ENCODE measurements at places on chromosomes 4 and X.

DNA sequence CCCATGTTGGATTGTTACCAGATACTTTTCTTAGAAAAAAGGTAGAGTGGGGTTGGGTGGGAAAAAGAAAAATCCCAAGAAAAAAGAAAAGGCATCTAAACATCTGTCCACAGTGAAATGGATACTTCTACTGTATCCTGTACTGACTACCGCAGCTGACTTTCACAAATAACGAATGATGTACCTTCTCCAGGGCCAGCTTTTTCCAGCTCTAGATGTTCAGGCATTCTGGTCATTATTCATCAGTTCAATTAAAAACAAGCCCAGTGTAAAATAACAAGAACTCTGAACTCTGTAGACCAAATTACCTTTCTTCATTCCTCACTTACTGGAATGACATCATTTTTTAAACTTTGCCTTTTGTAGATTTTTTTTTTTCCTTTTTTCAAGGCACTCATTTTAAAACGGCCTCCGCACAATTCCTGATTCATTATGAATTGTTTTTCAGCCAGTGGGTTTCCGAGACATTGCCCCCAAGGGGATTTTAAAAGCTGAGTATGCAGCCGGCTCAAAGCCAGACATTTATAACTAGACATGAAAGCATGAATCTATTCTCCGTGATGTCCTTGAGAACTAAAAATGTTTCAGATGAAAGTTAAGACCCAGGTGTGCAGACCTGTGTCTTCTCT is 113.5 kb downstream of the PRKX start:
- no peak for DNase-seq

DNA sequence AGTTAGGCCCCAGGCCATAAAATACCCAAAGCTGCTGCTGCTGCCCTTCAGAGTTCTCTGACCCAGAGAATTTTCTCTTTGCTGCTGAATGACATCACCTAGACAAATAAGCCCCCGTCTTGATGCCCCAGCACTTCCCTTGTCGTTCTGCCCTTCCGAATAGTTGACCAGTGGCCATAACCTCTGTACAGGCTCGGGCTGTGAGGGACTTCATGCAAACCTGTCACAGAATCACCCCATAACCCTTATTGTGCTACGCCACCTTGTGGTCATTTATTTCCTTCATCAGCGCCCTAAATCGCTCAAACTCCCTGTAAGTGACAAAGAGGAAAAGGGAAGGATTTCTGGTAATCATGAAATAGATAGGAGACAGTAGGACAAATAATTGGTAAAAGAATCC is 18.8 kb downstream of the SPACA5 start:
- peak; percentile 68 for DNase-seq

- DNase-seq, result no peak
Measured at GRCh38 chr4:171582961-171583581, 230.1 kb upstream of the GALNTL6 start.

GRCh38 chr4:131137196-131137595 is 2011.9 kb upstream of the PCDH10 start:
- no peak for DNase-seq

GRCh38 chr4:4413806-4414205 is 26.9 kb downstream of the NSG1 start:
- DNase-seq, result no peak

- DNase-seq, result no peak
Measured at GRCh38 chr4:149426461-149426860, 389.2 kb downstream of the IQCM start.

DNA sequence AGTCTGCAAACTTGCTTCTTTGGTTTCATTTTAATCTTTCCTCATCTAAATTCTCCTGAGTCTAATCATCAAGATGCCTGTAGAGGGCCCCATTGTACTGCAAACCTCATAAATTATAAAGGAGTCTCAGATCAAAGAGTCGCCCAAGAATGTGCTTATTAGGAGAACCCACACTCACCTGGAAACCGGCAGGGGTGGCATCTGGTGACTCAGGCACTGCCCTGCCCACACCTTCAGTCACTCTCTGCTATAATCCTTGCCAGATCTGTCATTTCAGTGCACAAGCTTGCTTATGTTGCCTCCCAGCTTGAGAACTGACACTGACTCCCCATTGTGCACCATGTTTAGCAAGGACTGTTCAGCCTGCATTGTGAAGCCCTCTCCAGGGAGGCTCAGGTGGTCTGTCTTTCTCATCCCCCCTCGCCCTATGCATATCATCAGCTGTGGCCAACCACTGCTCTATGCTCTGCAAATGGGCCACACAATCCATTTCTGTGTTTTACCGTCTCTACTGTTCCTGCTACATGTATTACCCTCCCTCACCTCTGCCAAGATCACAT is 12.4 kb downstream of the EPGN start:
- DNase-seq, result peak; percentile 38

GRCh38 chrX:2540426-2540947 is 39.7 kb upstream of the DHRSX start:
- DNase-seq, result no peak

- no peak for DNase-seq
Measured at GRCh38 chr4:120517966-120518365, 404.6 kb downstream of the PRDM5 start.

GRCh38 chr4:88775529-88775928 is 77.9 kb upstream of the NAP1L5 start:
- DNase-seq, result no peak

- DNase-seq, result peak; percentile 85
Measured at GRCh38 chrX:48957477-48957826, at the start of gene OTUD5. OTUD5 (minus strand) TSS chrX:48957607; CDS start chrX:48957570, 37 bp downstream.

DNA sequence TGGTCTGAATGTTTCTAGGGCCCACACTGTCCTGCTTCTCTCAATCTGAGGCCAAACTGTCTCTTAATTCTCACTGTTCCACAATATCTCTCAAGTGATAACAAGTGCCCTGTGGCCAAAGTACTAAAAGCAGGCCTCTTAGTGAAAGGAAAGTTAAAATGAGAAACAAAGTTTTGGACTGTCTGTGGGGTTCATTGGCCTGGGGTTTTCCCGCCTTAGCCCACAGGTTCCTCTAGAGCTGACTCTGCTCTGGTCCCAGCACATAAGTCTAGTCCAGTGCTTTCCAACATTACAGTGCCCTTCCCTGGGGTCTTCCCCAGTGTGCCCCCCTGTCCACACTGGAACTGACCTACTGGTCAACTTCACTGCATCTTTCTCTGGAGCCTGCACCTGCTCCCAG is 6.3 kb downstream of the MAGEB1 start:
- no peak for DNase-seq

GRCh38 chrX:140710710-140711109 is 1.2 kb downstream of the LINC00632 start:
- DNase-seq, result no peak

DNA sequence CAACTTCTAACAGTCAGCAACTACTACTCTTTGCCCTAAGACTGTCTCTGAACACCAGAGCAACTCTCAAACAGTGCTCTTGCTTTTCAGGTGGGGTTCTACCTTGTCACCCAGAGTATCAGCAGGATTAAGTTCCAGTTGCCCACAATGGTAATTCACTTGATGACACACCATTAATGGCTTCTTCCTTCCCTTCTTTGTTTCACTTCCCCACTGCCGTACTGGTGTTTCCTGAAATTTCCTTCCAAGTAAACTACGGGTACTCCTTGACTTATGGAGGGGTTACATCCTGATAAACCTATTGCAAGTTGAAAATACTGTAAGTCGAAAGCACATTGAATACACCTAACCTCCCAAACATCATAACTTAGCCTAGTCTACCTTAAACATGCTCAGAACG is 36.6 kb upstream of the PDK3 start:
- DNase-seq, result no peak

DNA sequence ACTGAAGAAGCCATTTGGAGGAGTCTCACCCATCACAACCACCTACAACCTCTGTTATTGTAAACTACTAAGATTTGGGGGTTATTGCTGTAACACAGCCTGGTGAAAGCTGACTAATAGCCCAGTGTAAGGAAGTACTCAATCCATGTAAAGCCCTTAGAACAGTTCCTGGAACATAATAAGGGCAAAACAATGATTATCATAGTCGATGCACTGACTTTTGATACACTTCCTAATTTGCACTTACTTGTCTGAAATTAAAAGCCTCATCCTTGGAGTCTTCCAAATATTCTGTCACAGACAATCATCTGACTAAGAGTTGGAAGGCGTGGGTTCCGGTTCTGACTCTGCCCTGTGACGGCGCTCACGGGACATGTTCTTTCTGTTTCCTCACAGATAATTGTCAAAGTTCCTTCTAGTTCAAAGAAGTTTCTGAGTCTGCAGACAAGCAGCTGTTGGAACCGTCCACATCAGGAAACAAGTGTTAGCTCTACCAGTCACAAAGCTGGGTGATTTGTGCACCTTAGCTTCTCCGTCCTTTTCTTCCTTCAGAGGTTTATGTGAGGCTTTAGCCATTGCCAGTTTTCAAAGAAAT is 33.4 kb upstream of the RASGEF1B start:
- DNase-seq, result peak; percentile 72

GRCh38 chr4:67288964-67289363 is 256.3 kb downstream of the CENPC start:
- DNase-seq, result no peak

GRCh38 chrX:76862509-76862908 is 435.0 kb downstream of the MAGEE1 start:
- no peak for DNase-seq

- no peak for DNase-seq
Measured at GRCh38 chrX:47846040-47846439, 9.3 kb downstream of the ZNF81 start.

GRCh38 chrX:63934791-63935190 is 149.8 kb upstream of the ARHGEF9 start:
- DNase-seq, result no peak

- no peak for DNase-seq
Measured at GRCh38 chr4:164779811-164780216, 25.9 kb downstream of the SMIM31 start.

- no peak for DNase-seq
Measured at GRCh38 chr4:36235306-36235705, 9.0 kb downstream of the ARAP2 start.

DNA sequence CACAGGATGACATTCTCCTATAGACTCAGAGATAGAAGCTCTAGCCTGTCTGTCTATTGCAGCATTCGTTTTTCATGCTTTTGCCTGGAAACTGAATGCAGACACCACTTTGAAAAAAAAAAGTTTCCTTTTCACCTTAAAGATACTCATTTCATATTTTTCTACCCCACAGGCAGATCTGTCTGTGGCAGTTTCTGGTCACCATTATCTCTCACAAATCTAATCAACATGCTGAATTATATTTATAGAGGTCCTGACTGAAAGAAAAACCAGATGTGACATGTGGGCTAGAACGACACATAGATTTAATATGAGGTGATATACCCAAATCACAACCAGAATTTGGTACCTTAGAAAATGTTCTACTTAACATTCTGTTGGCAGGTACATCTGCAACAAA is 28.2 kb downstream of the ADGRG4 start:
- DNase-seq, result no peak

GRCh38 chrX:27583976-27584375 is 6.2 kb upstream of the DCAF8L2 start:
- no peak for DNase-seq

DNA sequence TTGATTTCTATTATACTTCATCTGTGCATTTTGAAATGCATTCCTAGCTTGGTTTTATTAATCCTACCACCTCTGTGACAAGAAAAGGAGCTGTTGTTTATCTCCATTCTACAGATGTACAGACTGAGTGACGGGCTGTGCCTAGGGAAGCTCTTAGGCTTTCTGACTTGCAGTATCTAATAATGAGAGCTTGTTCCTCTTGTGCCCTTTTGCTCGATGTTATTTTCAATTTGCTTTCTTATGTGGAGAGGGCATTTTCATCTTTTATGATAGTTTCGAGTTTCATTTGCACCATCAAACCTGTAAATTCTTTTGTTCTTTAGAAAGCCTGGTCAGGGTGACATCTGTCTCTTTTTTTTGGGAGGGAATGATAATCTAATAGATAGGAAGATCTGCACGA is 256.5 kb downstream of the C4orf33 start:
- DNase-seq, result no peak

DNA sequence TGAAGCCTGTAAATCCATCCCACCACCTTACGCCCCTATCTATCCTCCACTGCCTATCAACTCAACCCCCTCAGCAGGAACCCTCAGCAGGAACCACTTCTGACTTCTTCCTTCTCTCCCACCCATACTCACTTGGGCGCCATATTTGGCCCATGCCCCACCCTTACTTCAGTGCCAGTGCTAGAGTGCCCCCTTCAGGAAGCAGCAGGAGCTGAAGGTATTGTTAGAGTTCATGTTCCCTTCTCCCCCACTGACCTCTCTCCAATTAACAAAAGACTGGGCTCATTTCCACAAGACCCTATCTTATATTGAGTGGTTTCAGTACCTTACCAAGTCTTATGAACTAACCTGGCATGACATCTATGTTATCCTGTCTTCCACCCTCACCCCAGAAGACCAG is 363.1 kb upstream of the SLIT2 start:
- DNase-seq, result no peak

GRCh38 chr4:3784454-3785291 is 18.5 kb downstream of the ADRA2C start:
- no peak for DNase-seq

GRCh38 chr4:4423706-4424498 is 37.0 kb downstream of the NSG1 start:
- DNase-seq, result no peak

- no peak for DNase-seq
Measured at GRCh38 chr4:73703320-73703719, 37.0 kb upstream of the CXCL8 start.

DNA sequence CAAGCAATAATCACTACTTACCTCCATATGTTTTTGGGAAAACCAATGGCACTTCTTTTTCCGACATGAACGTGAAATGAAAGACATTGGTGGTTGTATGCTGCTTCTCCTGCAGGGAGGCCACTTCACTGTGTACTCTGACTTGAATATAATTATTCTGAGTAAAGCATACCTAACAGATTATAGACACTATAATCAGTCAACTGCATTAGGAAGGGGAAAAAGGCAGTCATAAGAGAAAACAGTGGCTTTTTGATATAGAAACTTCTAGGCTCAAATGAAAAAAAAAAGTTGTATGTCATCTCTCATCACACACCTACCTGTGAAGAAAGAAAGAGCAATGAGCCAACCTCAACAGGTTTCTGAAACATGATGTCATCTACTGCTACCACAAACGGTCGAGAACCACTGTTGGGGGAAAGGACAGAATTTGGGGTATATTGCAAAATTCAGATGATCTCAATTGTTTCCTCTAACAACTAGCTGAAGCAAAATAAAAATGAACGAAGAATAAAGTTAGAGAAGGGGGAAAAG is 37.4 kb downstream of the PRDX4 start:
- DNase-seq, result no peak

- DNase-seq, result no peak
Measured at GRCh38 chrX:111728096-111728495, 47.1 kb downstream of the ALG13 start.

GRCh38 chrX:71162981-71163380 is 18.3 kb downstream of the NLGN3 start:
- DNase-seq, result no peak

GRCh38 chrX:39904816-39905537 is 192.8 kb downstream of the BCOR start:
- DNase-seq, result no peak

DNA sequence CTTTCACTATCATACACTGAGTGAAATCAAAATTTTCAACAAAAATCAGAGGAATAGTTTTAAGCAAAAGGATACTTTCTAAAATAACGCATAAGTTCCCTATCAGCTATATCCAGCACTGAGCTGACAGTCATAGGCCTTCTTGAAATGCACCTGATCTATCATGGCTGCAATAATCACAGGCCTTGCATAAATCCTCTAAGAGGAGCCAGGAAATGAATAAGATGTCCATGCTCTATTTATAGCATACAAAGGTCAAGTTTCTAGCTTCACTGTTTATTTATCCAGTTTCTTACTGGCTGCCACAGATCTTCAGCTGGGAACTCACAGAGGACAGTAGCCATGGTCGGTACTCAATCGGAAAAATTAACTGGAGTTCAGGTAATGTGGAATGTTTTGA is 235.9 kb upstream of the DMD start:
- DNase-seq, result no peak
